ENCODE measurements at places on chromosomes 5 and 9.

GRCh38 chr9:95719354-95719753 is 156.1 kb upstream of the ERCC6L2 start:
- no peak overlapping the region for H3K27ac ChIP-seq
- H3K36me3 ChIP-seq, result no peaks in the 10 kb centered on the region
- no peak for DNase-seq
- H3K4me3 ChIP-seq, result no peak overlapping the region
- no peaks in the 10 kb centered on the region for H3K4me1 ChIP-seq

GRCh38 chr5:142507531-142508372 is 178.1 kb downstream of the FGF1 start:
- H3K27me3 ChIP-seq, result no peaks in the 10 kb centered on the region
- H3K36me3 ChIP-seq, result no peaks in the 10 kb centered on the region
- H3K4me1 ChIP-seq, result peaks cover 26% of the 10 kb centered on the region
- no peak overlapping the region for H3K27ac ChIP-seq

- H3K36me3 ChIP-seq, result no peaks in the 10 kb centered on the region
- no peak overlapping the region for H3K4me3 ChIP-seq
- no peaks in the 10 kb centered on the region for H3K27me3 ChIP-seq
- DNase-seq, result peak; percentile 50
- peaks cover 47% of the 10 kb centered on the region for H3K4me1 ChIP-seq
- H3K27ac ChIP-seq, result peak overlapping the region; percentile 84
Measured at GRCh38 chr5:122183098-122183787, 53.9 kb downstream of the ZNF474 start.

DNA sequence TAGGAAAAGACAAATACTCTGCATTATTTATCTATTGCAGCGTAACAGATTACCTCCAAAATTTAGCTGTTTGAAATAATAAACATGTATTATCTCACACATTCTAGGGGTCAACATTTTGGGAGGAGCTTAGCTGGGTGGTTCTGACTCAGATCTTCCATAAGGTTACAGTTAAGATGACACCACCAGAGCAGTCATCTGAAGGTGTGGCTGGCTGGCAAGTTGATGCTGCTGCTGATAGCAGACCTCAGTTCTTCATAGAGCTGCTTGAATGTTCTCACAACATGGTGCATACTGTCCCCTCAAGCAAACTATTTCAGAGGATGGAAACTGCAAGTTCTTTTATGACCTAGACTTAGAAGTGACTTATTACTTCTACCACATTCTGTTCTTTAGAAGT is 146.3 kb upstream of the FSTL4 start:
- H3K27ac ChIP-seq, result no peak overlapping the region
- H3K4me3 ChIP-seq, result no peak overlapping the region
- peaks cover 8% of the 10 kb centered on the region for H3K4me1 ChIP-seq
- H3K27me3 ChIP-seq, result peaks cover 7% of the 10 kb centered on the region

GRCh38 chr5:11166923-11167322 is 405.9 kb upstream of the DAP start:
- no peak overlapping the region for H3K27ac ChIP-seq
- no peaks in the 10 kb centered on the region for H3K27me3 ChIP-seq
- no peaks in the 10 kb centered on the region for H3K36me3 ChIP-seq
- no peak overlapping the region for H3K4me3 ChIP-seq

GRCh38 chr5:143197260-143197656 is 206.2 kb downstream of the NR3C1 start:
- H3K4me3 ChIP-seq, result no peak overlapping the region
- H3K27me3 ChIP-seq, result no peaks in the 10 kb centered on the region
- no peaks in the 10 kb centered on the region for H3K36me3 ChIP-seq
- DNase-seq, result no peak

- DNase-seq, result no peak
- H3K27me3 ChIP-seq, result no peaks in the 10 kb centered on the region
- no peak overlapping the region for H3K27ac ChIP-seq
Measured at GRCh38 chr5:31130676-31131075, 62.8 kb upstream of the CDH6 start.

- H3K27ac ChIP-seq, result no peak within 1 kb of the TSS
- no peaks in the 10 kb centered on the region for H3K36me3 ChIP-seq
- peak; percentile 17 for DNase-seq
- H3K27me3 ChIP-seq, result peaks cover 89% of the 10 kb centered on the region
- no peak within 1 kb of the TSS for H3K4me3 ChIP-seq
Measured at GRCh38 chr5:37839407-37840052, at the start of gene GDNF. GDNF (minus strand) TSS chr5:37840041; CDS start chr5:37834796, 5,245 bp downstream.

GRCh38 chr9:104386013-104386412 is 118.0 kb upstream of the OR13F1 start:
- no peaks in the 10 kb centered on the region for H3K27me3 ChIP-seq
- DNase-seq, result no peak
- H3K27ac ChIP-seq, result no peak overlapping the region
- H3K4me3 ChIP-seq, result no peak overlapping the region
- H3K36me3 ChIP-seq, result no peaks in the 10 kb centered on the region

- no peaks in the 10 kb centered on the region for H3K4me1 ChIP-seq
- H3K27me3 ChIP-seq, result no peaks in the 10 kb centered on the region
- no peak overlapping the region for H3K4me3 ChIP-seq
- H3K36me3 ChIP-seq, result no peaks in the 10 kb centered on the region
- no peak overlapping the region for H3K27ac ChIP-seq
- DNase-seq, result no peak
Measured at GRCh38 chr9:98471185-98471584, 215.7 kb upstream of the TBC1D2 start.

DNA sequence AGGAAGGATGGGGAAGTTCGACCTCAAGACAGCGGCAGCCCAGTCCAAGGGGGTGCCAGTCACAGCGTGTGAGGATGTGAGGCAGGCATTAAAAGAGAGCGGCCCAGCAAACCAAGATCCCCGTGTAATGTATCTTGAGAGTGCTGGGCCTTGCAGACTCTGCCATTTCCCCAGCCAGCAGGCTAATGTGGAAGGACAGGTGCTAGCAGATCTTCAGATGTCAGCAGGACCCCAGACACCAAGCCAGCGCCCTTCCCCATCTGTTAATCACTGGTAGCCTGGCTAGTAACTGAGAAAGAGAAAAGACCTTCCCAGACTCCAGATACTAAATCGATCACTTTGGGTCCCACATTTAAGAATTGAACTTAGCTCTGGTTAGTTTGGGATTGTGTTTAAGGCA is 62.2 kb downstream of the NTRK2 start:
- no peak overlapping the region for H3K27ac ChIP-seq
- DNase-seq, result no peak
- no peaks in the 10 kb centered on the region for H3K27me3 ChIP-seq
- no peak overlapping the region for H3K4me3 ChIP-seq
- H3K36me3 ChIP-seq, result no peaks in the 10 kb centered on the region

DNA sequence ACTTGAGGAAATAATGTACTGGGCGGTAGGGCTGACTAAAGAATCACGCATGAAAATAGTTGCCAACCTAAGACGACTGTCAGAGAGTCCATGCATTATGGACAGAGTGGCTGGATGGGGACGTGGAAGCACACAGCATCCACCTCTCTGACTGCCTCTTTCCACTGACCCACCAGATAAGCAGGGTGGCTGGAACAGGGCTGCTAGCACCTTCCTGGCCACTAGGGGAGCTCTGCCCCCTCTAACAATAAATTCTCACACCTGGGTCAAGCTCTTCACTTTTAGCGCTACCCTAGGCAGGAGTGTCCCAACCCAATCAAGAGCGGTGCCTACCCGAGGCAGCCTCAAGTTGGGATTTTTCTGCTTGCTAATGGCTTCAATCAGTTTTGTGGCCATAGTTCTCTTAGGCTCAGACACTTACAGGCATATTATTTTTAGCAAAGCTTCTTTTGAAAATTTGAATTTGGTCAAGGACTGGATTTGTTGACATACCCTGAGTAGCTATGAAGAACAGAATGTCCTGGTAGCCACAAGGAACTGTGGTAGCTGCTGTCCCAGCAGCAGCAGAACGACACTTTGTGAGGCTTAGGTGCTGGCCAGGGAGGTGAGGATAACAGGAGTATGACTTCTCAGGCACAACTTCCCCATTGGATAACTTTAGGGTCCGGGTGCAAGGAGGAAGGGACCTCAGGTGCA is 6.9 kb upstream of the TPM2 start:
- no peaks in the 10 kb centered on the region for H3K4me1 ChIP-seq
- peak; percentile 59 for DNase-seq
- no peak overlapping the region for H3K4me3 ChIP-seq
- no peak overlapping the region for H3K27ac ChIP-seq
- peaks cover 42% of the 10 kb centered on the region for H3K36me3 ChIP-seq
